Stimulated activated CD4-positive, alpha-beta T cell treated with anti-CD3 and anti-CD28 coated beads, Interleukin-1b, Interleukin-23, amount 100 ng/mL, for 1 hour (primary cell): ENCODE measurements at places on chromosomes 13 and 19.

- DNase-seq, result no peak
Observed at GRCh38 chr13:113292021-113292862, 4.8 kb upstream of the LAMP1 start.

DNA sequence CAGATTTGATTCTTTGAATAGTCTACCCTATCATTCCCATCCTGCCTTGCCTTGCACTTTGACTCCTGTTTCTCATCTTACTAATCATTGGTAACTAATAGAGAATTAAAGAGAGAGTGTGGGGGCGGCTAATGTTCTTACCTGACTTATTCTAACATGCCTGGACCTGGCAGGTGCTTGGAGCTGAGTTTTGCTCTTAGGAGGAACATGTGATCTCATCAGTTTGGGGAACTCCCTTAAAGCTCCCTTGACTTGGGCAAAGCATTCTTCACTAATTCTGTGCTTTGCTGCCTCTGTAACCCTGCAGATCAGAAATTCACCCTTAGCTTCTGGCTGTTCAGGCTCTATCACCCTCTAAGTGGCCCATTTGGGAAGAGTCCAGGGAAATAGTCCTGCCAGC is 861.1 kb downstream of the GPC5 start:
- no peak for DNase-seq

GRCh38 chr13:113863524-113864272 is at the start of gene GAS6:
TSS of gene GAS6 (minus strand) at chr13:113864076. CDS start at chr13:113863920, 156 bp downstream.
- DNase-seq, result no peak

GRCh38 chr13:90627813-90628212 is 719.7 kb upstream of the MIR17HG start:
- DNase-seq, result no peak

DNA sequence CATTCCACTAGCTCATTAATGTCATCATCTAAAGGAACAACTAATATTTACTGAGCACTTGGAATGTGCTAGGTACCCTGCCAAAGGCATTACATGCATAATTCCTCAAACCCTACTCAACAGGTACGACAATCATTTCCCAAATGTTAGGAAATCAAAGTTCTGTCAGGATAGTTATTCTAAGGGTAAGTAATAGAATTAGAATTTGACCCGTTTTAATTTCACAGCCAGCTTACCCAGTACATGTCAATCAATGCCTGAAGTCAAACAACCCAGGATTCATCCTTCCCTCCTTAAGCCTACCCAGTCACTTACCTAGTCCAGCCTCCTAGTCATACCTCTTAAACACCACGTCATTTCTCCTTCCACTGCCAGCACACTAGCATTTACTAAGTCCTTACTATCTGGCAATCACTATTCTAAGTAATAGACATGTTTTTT is 2.4 kb downstream of the LNX2 start:
- DNase-seq, result no peak

DNA sequence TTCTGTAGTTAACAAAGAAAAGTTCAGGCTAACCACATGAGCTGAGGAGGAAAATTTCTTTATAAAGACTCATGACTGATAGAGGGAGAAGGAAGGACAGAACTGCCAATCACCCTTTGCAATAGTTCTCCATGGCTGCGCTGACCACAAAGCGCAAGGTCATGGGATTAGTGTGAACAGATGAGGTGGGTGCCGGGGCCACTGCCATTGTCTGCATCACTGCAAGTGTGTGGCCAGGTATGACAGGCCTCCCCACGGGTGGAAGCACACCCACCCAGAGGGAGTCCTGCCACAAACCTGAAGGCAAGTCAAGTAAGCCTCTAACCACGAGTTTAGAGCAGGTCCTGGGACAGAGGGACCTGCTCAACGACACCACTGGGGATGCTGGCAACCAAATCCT is 128.1 kb downstream of the TUBA3C start:
- DNase-seq, result no peak

GRCh38 chr13:30714629-30715371 is 20.5 kb upstream of the ALOX5AP start:
- no peak for DNase-seq

DNA sequence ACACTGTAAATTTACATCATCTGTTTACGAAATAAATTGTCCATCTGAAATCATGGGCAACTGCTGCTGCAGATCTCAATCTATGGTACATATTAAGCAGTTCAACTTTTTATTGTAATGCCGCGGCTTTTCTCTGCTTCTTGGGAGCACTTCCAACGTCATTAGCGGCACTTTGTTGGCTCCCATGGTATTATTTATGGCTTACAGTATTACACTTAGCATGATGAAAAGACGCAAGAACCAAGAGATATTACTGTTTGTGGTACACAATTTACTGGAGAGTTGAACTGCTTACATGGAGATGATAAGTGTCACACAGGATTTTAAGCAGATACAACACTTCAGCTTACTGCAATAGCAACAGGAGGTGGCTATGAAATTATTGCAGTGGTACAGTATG is 442.1 kb downstream of the PCDH20 start:
- DNase-seq, result no peak

DNA sequence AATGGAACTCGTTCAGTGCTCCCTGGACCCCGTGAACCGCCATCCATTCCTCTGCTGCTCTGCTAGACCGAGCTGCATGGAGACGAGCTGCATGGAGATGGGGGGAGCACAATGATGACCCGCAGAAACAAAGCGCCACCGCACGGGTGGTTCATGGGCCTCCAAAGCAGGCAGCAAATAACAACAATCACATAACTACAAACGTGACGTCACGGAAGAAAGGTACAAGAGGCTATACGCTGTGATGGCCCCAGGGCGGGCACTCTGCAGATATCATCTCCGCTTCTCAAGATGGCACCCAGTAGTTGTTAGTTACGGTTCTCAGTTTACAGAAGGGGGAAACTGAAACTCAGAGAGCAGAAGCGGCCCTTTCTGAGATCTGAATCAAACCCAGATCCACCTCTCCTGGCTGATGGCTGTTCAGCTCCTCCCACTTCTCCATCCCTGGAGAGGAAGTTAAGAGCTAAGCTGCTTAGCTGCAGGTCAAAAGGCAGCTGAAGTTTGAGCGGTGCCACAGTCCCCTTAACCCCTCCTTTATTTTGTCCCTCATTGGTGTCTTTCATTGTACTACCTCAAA is 1.7 kb downstream of the ATP13A1 start:
- no peak for DNase-seq

DNA sequence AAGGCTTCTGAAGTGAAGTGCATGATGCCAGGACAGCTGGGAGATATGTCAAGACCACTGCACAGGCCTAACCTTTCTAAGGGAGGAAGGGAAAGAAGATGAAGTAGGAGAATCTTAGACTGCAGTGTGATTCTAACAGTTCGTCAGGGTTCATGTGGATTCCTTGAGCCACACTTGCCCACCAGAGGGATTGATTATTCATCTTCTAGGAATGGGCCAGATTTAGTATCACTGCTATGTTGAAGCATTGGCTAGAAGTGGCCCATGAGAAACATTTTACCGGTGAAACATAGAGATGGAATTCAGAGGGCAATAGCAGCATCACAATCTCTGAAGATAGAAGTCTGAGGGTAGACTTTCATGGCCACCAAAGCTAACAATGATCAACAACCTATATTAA is 550.8 kb upstream of the SLITRK1 start:
- DNase-seq, result no peak

GRCh38 chr13:21055511-21056045 is 5.8 kb downstream of the LATS2 start:
- no peak for DNase-seq

DNA sequence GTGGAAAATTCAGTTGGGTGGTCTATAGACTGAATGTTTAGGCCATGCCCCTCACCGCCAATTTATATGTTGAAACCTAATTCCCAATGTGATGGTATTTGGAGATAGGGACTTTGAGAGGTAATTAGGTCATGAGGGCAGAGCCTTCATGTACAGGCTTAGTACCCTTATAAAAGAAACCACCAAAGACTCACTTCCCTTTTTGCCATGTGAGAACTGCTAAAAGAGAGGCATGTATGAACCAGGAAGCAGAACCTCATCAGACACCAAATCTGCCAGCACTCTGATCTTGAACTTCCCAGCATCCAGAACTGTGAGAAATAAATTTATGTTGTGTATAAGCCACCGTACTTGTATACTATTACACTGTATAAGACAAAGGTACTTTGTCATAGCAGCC is 40.6 kb downstream of the UQCRFS1 start:
- DNase-seq, result no peak

GRCh38 chr19:46913852-46914430 is 53.1 kb downstream of the ARHGAP35 start:
- DNase-seq, result no peak

GRCh38 chr19:13396250-13397080 is 109.8 kb downstream of the CACNA1A start:
- no peak for DNase-seq

DNA sequence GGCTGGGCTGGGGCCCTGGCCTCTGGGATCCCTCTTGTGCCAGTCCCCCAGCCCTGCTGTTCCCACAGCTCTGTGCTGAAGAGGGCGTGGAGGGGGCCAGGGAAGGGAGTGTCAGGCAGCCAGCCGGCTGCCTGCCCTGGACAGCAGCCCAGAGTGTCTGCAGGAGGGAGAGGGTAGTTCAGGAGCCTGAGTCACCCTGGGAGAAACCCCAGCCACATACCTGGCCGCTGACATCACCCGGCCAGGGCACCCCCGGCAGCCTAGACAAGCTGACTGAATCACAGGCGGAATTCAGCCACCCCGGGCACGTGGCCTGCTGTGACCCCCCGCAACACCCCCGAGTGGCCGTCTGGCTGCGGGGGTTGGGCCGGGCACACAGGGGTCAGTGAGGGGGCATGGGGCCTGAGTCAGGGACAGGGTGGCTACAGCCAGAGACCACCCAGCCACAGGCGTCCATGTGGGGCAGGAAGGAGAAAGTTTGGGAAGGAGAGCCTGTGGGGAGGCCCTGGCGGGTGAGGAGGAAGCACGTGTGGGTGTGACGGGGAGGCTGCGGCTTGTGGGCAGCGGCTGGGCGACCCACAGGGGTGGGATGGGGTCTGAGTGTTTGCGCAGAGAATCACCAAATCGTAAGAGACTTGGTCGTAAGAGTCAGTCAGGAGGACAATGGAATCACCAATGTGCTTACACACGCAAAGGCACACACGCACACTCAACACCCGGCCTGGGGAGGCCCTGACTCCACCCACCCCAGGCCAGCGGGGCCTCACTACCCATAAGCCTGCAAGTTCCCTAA is 11.9 kb upstream of the FOSB start:
- no peak for DNase-seq
